ENCODE measurements at places on chromosomes 6 and 20.
A peak's percentile ranks its signal among the peaks of the same experiment; 100 is the strongest.

DNA sequence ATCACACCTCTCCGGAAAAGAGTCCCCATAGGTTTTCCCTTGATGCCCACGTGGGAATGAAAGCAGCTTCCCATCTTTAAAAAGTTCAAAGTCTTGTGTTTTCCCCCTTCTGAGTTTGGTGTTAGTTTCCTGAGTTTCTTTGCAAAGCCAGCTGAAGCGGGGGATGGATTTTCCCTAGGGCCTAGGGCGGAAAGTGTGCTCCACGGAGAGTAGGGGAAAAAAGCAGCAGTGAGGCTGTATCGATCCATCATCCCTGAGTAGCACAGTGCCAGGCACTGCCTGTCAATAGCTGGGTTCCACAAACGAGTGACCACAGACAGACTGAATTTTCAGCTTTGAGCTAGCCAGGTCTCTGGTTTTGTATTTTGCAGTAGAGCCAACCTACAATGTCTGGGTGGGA, 1.3 kb downstream of the DAAM2 start:
- no peak for DNase-seq

- no peak for DNase-seq
These were observed 19.3 kb upstream of the SLC17A4 start for GRCh38 chr6:25735261-25735660.

DNA sequence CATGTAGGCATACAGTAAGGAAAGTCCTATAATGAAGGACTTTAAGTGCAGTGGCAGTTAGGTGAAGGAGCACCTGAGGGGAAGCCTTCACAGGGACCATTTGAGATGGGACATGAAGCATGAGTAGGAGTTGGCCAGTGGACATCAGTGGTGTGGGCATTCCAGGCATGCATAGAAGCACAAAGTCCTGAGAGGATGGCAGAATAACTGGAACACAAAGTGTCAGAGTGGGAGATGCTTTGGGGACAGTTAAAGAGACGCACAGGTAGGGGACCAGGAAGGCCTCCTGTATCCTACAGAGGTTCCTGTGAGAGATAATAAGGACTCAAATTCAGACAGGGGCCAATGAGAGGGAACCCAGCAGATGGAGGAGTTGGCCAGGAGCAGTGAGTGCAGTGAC, 26.4 kb upstream of the EFHC1 start:
- DNase-seq = no peak

GRCh38 chr20:11324990-11325389, 592.7 kb upstream of the BTBD3 start:
- no peak for DNase-seq

DNA sequence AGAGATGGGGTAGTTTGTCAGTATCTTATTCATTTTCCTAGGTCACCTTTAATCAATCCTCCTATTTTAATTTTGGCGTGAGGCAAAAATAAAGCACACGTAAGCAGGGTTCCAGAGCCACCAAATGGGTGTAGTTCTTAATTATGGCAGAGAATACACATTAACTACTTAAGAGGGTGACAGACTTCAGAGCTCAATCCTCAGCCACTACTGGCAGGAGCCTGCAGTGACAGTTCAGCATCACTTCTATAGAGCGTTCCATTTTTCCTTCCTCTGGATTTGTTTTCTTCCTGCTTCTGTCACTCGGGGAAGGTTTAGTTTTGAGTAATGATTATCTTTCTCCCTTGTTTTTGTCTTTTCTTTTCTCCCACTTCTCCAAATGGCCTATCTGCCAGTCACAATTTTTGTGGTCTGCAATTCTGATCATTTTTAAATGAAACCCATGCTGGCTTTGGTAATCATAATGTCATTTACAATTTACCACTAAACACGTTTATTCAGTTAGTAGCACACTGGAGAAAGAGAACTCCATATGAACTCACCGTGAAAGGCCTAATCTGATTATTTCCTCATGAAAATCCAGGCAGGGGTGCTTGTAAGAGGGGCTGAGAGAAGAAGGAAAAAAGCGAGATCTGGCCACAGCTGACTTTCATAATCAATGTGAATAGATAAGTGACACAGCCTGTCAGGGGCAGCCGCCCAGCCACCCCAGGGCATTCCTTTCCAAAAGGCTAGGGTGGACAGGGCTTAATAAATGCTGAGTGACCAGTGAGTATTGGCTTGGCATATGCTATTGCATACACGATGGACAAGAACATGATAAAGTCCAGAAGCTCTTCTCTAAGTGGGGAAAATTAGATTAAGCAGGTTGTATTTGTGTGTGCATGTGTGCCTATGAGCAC, 412.1 kb downstream of the PKHD1 start:
- no peak for DNase-seq

- DNase-seq = peak; percentile 71
These were observed 16.9 kb downstream of the FUT9 start for GRCh38 chr6:96032661-96033060.

- DNase-seq = no peak
These were observed 52.1 kb upstream of the BHLHE23 start for GRCh38 chr20:63058696-63059335.

DNA sequence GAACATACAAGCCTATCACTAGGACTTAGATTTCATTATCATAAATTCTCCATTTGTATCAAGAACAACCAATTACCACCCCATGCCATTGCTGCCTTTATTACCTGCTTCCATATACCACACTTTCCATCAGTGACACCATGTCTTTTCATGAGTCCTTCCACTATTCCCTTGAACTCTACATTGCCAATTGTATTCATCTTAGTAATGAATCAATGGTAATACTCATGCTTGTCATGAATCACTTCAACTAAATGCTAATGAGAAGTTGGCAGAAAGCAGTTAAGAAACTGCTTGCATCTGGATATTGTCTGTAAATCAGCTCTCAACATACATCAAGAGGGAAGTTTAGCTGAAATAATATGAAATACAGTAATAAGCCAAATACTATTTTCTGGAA, 61.2 kb upstream of the RNF217 start:
- no peak for DNase-seq

GRCh38 chr20:33651562-33652048, 10.5 kb upstream of the C20orf144 start:
- no peak for DNase-seq

DNA sequence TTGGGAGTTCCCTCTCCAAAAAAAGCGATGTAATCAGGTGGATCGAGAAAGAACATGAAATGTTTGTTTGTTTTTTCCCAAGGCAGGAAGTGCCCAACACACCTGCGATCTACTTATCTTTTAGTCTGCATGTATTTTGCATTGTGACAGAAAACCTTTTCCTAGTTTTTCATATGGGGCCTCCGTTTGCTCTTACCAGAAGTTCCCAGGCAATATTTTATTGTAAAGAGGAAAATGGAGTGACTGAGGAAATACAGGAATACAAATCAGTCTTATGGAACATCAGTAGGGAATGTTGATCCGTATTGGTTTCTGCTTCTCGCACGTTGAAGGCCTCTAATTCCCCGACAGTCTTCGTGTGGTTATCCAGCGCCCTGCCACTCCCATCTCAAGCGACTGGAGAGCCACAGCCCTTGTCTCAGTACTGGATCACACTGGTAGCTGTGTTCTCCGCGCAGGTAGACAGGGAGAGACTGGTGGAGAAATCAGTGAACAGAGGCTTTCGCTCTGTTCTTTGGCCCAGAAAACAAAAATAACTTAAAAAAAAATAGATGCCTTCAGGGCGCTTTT, 107.4 kb downstream of the TRIM27 start:
- peak; percentile 14 for DNase-seq

GRCh38 chr6:90156861-90157260, 139.8 kb downstream of the BACH2 start:
- DNase-seq = no peak

DNA sequence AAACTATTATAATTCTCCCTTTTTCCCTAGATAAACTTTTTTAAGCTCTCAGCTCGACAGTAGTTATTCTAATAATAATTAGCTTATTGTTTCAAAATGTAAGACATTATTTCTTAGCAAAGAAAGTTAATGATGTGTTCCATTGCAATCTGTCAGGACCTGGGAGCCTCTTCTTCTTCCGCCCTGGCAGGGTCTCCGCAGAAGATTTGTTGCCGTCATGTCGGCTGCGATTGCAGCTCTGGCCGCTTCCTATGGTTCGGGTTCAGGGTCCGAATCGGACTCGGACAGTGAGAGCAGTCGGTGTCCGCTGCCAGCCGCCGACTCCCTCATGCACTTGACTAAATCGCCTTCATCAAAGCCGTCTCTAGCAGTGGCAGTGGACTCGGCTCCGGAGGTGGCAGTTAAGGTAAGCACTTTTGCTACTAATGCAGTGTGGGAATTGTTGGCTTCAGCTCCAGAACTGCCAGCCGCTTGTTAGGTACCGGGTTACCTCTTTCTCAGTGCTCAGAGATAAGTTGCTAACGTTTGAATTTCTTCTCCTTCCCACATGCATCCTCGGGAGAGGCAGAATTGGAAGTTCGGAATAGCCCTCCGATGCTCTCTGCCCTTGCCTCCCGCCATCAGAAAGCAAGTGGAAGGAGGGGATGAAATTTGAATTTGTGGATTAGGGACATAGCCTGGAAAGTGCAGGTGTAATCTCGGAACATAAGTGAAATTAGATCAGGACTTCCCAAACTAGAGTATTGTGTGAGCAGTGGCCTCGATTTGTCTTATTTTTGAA, at the start of gene CDC40:
TSS of gene CDC40 (plus strand) at position 200 of the 781 bp plus-strand sequence. CDS start at position 218, 18 bp downstream.
- DNase-seq = peak; percentile 77

DNA sequence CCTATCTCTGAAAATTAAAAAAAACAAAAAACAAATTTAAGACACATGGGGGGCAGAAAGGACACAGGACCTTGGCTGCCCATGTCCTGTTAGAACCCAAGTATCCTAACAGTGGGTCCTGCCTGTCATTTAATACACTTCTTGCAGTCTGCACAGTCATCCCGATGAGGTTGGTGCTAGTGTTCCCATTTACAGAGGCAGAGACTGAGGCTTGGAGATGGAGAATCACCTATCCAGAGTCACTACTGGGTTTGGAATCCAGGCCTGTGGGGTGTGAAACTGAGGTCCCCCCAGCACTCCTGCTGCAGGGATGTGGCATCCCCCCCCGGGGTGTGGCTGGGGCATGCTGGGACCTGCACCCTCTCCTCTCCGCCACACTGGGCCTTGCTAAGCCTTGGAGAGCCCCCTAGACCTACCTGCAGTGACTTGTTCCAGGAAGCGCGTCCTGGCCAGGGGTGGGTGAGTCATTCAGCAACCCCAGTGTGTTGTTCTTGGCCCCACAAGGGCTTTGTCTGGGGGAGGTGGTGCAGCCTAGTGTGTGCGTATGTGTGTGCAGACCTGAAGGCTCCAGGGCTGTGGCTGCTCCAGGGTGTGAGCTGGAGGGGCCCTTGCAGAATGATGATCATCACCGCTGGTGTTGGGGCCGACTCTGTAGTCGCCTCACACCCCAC, 49.7 kb downstream of the BCAS4 start:
- DNase-seq = no peak

DNA sequence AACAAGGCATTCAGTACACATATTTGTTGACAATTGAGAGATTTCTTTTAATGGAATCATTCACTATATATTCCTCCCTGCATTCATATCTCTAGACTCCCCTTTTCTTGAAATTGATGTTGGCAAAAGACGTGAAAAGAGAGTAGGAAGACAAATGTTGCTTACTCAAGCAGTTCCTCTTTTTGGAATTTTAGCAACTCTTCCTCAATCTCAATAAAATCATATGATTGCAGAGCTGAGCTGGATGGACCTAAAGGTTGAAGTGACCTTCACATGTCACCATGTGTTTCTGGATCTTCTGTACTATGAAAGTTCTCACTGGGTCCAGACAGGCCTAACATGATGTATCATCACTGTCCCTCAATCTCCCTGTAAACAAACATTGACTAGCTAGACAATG, 18.6 kb downstream of the ADGRF1 start:
- no peak for DNase-seq

- DNase-seq = peak; percentile 42
These were observed 6.3 kb upstream of the DHX16 start for GRCh38 chr6:30678964-30679726.

- no peak for DNase-seq
These were observed 135.7 kb downstream of the KIF13A start for GRCh38 chr6:17851720-17852161.

- no peak for DNase-seq
These were observed 27.4 kb downstream of the HEBP2 start for GRCh38 chr6:138431256-138432062.

- DNase-seq = no peak
These were observed 6.9 kb downstream of the BCL2L1 start for GRCh38 chr20:31715766-31716165.

DNA sequence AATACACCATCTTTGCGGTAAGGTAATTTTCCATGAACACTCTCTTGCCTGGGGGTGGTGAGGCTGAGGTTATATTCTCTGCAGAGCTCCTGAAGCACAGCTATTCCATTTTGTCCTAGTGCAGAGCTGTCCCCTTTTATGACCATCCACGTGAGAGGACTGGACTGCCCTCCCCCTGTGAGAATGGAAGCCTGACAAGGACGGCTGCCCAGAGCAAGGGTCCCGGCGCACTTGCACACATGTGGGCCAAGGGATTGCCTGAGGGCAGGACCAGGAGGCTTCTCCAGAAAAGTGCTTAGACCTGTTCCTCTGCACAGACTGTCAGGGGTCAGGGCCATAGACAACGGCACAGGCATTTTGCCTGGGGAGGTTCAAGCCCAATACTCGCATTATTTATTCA, 48.2 kb downstream of the SLC22A23 start:
- no peak for DNase-seq

GRCh38 chr20:44435630-44436335, 39.9 kb upstream of the TTPAL start:
- DNase-seq = no peak

DNA sequence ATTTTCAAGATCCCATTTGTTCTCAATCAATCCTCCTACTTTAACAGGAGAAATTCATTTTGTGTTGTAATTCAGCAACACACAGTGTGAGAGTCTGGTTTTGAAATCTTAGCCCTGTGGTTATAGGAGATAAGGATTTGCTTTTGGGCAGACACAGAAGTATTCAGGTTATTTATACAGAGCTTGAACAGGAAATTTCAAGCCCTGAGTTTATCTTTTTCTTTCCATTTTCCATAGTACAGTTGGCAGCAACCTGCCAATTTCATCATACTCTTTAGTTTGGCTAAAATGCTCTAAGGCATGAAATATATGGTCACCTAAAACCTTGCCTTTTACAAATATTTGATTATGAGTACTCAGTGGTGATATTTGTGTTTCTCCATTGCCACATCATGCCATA, 41.4 kb downstream of the PKIB start:
- DNase-seq = no peak

GRCh38 chr20:59581993-59582679, 22.2 kb upstream of the PHACTR3 start:
- DNase-seq = no peak

DNA sequence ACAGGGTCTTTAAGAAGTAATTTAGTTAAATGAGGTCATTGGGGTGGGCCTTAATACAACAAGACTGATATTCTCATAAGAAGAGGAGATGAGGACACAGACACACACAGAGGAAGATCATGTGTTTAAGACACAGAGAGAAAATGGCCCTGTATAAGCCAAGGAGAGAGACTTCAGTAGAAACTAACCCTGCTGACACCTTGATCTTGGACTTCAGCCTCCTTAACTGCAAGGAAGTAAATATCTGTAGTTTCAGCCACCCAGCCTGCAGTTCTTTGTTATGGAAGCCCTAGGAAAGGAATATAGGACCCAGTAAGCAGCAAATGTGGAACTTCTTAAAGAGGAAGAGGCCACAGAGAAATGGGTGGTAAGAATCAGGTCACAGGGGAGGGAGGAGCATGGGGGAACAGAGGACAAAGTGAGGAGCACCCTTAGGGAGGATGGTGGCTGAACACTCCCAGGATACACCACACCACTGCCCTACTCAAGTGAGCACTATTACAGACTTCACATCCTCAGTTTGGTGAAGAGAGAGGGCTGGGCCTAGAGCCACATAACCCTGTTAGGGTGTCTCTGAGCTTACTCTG, 762 bp downstream of the SIRPB1 start:
- DNase-seq = no peak

- DNase-seq = no peak
These were observed 76.6 kb upstream of the RBM24 start for GRCh38 chr6:17204533-17204932.
